ENCODE measurements at places on chromosomes 2 and 18.
A peak's percentile ranks its signal among the peaks of the same experiment; 100 is the strongest.

DNA sequence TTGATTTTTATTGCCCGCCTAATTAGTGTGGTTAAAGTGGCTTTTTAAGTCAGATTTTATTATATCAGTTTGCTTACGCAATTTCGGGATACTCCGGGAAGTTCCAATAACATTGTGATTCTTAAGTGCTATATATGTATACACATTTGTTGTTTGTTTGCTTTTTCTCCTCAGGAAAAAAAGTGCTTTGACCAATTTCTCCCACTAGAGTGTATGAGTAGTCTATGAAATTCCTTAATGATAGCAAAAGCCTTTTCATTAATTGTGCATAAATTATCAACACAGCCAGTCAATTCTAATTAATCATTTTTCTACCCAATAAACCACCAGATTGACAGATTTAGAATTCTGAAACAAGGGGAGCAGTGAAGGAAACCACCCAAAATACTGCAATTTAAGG is 172.2 kb downstream of the DPP10 start:
- DNase-seq, result no peak

DNA sequence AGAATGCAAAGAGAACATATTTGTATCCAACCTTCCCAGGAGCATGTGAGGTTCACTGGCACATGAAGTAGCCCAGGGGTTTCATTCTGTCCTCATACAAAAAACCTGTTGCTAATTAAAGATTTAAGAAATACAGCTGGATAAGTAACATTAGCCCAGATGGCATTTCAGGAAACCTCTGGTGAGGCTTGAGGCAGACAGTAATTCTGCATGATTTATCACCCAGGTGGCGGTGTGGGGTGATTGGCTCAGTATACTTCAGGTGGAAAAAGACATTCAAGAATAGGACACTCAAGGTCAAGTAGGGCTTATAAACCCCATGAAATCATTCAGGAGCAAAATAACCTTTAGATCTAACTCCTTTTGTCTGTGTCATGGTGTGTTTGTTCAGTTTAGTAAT is 237.4 kb downstream of the RNF144A start:
- no peak for DNase-seq

- no peak for DNase-seq
Measured at GRCh38 chr18:63097178-63097577, 222.4 kb downstream of the BCL2 start.

- DNase-seq, result no peak
Measured at GRCh38 chr2:227025510-227025909, 138.5 kb downstream of the COL4A4 start.

DNA sequence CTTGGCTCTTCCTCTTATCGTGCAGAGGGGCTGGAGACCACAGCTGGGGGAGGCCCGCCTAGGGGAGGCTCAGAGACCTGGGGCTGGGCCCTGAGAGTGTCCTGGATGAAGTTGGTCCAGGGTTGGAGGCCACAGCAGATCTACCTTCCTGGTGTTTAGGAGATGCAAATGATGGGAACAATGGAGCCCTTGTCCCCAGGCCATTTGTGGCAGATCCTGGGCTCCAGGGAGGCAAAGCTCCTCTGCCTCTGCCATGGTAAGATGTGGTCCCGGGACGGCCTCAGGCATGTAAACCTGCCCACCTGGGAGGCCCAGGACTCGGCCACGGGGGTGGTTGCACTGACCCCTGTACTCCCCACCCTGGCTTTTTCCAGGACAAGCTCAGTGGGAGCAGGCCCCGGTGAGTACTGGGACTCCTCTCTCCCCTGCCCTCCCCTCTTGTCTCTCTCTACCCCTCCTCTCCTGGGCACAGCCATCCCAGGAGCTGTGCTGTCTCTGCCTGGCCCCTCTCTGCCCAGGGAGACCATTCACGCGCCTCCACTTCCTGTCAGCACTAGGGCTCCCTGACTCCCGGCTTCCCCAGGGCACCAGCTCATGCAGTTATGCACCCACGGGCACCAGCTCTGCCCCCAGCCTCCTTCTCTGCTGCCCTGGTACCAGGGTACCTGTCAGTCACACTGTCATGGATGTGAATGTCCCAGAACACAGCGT is 10.9 kb downstream of the SH2D6 start:
- DNase-seq, result no peak

GRCh38 chr2:237012004-237012403 is 73.7 kb upstream of the COPS8 start:
- DNase-seq, result no peak

- peak; percentile 74 for DNase-seq
Measured at GRCh38 chr2:86238354-86238753, 39.1 kb downstream of the MRPL35 start.

GRCh38 chr2:129885735-129886134 is 93.7 kb upstream of the RAB6C start:
- DNase-seq, result peak; percentile 43

DNA sequence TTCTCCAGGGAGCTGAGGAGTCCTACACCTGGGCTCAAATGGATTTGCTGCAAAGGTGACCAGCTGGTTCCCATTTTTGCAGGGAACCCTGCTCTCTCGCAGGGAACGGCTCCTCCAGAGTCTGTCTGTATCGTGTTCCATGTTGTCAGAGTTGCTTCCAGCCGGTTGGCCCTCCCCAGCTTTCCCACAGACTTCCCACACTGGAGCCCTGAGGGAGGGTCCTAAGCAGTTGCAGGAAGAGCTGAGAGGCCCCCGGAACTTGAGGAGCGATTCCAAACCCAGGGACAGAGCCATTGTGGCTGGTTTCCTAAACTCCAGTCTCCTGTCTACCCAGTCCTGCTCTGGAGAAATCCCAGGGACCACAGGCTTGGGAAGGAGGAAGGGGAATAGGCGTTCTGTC is 121.7 kb upstream of the PPP1CB start:
- DNase-seq, result no peak

- no peak for DNase-seq
Measured at GRCh38 chr2:70852824-70853223, 17.2 kb upstream of the CD207 start.

GRCh38 chr2:225573603-225574002 is 174.1 kb downstream of the NYAP2 start:
- DNase-seq, result no peak

DNA sequence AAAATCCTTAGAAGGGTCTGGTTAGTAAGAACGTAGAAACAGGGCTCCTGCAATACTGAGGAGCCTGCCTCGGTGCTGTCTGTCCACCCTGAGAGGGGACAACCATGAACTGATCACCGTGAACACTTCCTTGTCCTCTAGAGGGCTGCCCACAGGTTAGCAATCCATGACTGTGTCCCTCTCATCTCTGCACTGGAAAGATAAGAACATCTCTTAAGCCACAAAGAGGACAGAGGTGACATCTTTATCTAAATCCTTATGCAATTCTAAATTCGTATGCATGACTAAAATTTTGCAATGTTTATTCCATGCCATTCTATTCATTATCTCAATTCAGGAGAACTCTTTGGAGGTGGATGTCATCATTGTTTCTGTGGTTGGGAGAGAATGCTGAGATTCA is 12.8 kb downstream of the EFR3B start:
- DNase-seq, result no peak

DNA sequence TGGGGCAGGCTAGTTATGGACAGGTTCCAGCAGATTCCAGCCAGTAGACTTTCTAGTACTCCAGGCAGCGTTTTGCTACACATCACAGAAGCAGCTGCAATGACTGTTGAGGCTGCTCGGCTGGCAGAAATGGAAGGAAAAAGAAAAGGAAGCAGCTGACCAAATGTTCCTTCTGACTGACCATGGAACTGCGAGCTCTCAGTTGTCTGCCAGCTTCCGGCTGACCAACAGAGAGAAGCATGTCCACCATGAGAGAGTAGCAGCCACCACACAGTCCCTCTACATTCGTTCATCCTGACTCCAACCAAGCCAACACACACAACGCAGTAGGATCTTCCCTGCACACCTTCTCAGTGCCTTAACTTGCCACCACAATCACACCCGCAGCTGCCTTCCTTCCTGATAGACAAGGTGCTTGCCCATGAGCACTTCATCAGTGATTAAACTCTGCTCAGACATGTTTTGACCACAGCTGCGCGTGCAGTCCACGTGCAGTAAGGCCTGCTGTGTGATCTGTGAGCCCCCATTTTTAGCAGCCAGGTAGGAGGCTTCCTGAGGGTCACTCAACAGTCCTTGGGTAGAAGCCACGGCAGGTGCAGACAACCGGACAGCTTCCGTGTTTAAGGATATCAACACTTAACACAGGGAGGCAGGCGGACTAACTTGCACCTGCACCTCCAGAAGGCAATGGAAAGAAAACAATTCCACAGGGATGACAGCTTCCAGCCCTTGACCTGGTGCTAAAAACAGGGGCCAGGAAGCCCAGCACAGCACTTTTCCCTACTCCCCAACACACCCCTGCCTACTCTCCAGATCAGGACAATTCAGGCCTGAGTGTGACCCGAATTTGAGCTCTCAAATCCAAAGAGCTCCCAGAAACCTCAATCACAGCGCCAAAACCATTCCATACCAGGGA is 996 bp downstream of the TGFBRAP1 start:
- no peak for DNase-seq
